ENCODE measurements at places on chromosomes 6 and 20.
A peak's percentile ranks its signal among the peaks of the same experiment; 100 is the strongest.

DNA sequence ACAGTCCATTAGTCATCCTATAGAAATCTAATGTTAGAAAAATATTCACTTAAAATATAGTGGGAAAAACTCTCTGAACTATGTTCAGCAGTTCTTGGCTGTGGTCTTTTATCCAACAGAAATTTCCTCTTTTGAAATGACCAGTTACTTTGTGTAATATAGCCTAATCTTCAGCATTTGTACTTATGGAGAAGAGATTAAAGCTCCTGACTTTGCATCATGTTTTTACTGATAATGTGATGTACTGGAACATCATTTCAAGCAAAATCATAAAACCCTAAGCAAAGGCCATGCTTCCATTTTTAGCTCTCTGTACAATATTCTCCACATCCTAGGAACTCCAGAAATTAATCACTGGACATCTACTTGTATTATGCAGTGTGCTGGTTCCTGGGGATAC is 430.8 kb upstream of the RUNX2 start:
- no peak for DNase-seq

DNA sequence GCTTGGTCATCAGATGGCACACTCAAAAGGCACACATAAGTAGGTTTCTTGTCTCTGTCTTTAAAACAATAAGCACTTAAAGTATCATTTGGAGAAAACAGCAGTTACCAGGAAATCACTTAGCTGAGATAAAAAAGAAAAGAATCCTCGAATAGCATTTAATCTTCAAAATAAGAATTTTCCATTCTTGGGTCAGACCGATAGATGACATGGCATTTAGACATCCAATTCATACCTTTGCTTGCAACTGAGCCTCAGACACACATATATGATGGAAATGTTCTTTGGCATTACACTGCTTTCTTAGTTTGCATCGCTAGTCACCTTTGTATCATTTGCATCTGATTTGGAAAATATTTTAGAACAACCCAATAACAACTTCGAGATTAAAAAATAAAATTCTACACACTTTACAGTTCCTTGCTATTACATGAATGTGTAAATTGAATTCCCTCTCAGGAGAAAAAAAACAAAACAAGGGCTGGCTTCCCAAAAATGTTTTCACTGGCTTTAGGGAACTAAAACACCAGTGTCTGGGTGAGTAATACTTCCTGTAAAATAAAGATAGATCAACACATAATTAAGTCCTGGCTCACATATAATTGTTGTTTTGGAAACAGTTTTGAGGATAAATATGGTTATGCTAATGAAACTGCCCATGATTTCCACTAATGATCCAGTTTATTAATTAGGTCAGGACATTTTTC is 1.3 kb upstream of the RNF217 start:
- no peak for DNase-seq

DNA sequence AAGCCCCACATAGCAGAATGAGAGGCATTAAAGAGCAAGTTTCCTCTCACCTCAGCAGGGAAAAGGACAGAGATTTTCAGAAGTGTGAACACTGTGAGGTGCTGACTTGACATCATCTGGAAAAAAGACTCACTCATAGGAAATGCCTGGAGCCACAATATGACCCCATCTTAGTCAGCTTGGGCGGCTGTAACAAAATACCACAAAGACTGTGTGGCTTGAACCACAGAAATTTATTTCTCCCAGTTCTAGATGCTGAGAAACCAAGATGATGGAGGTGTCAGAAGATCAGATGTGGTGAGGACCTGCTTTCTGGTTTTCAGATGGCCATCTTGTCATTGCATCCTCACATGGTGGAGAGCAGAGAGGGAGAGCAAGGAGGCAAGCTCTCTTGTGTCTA is 253.1 kb downstream of the ADGB start:
- DNase-seq: no peak

DNA sequence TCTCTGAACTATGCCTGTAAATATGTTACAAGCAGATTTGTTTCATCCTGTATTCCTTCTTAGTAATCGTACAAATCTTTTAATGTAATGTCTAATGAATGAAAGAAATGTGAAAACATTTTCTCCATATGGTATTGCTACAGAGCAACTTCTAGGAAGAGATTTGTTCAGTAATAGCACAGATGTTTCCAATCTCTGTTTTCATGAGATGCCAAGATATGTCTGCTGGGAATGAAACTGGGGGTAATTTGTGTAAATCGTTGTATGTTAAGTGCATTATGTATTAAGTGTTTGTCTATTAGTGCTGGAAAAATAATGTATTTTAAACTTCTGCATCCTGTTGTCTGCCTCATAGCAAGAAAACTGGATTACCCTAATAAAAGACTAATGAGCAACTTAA is 722.2 kb upstream of the EYS start:
- peak; percentile 70 for DNase-seq

- DNase-seq: peak; percentile 57
Observed at GRCh38 chr20:47133809-47134456, 222.6 kb downstream of the ZMYND8 start.

- DNase-seq: peak; percentile 89
Observed at GRCh38 chr20:63682384-63683139, 13.9 kb upstream of the TNFRSF6B start.

DNA sequence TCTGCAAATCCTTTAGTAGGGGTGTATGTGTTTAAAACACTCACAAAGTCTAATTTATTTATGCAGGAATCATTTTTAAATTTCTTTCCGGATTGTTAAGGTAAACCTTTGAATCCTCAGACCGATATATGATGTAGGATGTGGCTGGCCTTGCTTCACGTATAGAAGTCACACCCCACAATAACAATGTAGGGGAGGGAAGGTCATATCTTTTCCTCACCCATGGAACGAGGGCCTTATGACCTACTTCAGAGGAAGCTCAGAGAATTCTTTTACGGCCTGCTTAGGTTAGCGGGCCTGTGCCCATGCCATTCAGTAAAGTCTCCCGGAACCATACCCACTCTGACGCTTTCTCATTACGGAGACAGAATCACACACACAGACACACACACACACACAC is 102.9 kb downstream of the MAP3K7 start:
- DNase-seq: no peak

- DNase-seq: no peak
Observed at GRCh38 chr6:35243386-35243958, 16.1 kb upstream of the ZNF76 start.

DNA sequence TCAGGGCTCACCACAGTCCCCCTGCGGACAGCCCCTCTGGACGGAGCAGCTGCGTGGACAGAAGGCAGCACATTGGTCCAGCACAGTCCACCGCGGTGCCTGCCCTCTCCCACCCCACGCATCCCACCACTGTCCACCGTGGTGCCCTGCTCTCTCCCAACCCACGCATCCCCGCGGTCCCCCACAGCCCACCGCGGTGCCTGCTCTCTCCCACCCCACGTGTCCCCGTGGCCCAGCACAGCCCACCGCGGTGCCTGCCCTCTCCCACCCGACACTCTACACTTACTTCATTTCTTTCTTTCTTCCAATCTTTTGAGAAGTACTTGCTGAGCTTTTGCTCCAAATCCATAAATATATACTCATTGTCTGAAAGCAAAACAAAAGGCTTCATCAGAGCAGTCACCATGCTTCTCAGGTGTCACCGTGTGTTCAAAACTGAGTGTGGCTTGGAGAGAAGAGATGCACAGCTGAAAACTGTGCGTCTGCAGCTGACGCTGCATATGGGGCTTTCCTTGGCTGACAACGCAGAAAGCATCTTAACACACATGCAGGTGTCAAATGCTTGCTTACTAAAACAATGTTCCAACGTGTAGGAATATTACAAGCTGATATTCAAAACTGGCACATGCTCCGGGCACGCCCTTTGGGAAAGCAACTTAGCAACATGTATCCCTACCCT is 11.8 kb downstream of the FRMD1 start:
- no peak for DNase-seq

DNA sequence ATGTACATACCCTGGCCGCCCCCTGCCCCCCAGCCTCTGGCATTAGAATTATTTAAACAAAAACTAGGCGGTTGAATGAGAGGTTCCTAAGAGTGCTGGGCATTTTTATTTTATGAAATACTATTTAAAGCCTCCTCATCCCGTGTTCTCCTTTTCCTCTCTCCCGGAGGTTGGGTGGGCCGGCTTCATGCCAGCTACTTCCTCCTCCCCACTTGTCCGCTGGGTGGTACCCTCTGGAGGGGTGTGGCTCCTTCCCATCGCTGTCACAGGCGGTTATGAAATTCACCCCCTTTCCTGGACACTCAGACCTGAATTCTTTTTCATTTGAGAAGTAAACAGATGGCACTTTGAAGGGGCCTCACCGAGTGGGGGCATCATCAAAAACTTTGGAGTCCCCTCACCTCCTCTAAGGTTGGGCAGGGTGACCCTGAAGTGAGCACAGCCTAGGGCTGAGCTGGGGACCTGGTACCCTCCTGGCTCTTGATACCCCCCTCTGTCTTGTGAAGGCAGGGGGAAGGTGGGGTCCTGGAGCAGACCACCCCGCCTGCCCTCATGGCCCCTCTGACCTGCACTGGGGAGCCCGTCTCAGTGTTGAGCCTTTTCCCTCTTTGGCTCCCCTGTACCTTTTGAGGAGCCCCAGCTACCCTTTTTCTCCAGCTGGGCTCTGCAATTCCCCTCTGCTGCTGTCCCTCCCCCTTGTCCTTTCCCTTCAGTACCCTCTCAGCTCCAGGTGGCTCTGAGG is 7.6 kb downstream of the CDKN1A start:
- no peak for DNase-seq

DNA sequence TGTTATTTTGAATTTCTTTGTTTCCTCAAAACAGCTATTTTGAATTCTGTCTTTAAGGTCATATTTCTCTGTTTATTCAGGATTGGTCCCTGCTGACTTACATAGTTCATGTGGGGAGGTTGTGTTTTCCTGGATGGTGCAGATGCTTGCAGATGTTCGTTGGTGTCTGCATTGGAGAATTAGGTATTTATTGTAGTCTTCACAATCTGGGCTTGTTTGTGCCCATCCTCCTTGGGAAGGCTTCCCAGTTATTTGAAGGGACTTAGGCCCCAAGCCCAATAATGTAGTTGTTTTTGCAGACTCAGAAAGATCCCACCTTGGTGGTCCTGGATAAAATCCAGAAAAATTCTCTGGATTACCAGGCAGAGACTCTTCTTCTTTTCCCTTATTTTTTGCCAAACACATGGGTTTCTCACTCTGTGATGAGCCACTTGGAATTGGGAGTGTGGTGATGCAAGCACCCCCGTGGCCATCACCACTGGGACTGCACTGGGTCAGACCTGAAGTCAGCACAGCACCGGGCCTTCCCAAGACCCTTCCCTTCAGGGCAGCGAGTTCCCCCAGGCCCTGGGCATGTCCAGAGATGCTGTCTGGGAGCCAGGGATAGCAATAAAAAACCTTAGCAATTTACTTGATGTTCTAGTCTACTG is 81.6 kb upstream of the EZR start:
- DNase-seq: no peak

- peak; percentile 4 for DNase-seq
Observed at GRCh38 chr6:152270301-152270925, 366.7 kb downstream of the SYNE1 start.

GRCh38 chr6:15063253-15063853 is 182.5 kb upstream of the JARID2 start:
- no peak for DNase-seq

GRCh38 chr6:45949256-45949655 is 66.4 kb downstream of the CLIC5 start:
- DNase-seq: no peak

GRCh38 chr6:146602526-146602925 is 3.8 kb downstream of the ADGB start:
- no peak for DNase-seq

Data from fibroblast of the conjunctiva (primary cell).